Activated CD4-positive, alpha-beta memory T cell treated with anti-CD3 and anti-CD28 coated beads, Interleukin-2, amount 10 ng/mL, durations not matched to agents 7 days and 5 days (primary cell): ENCODE measurements at places on chromosomes 2 and 18. TPM values are rescaled to one million over a fixed set of nuclear protein-coding genes. Genes with fewer than 3 reads are reported as not detected.

DNA sequence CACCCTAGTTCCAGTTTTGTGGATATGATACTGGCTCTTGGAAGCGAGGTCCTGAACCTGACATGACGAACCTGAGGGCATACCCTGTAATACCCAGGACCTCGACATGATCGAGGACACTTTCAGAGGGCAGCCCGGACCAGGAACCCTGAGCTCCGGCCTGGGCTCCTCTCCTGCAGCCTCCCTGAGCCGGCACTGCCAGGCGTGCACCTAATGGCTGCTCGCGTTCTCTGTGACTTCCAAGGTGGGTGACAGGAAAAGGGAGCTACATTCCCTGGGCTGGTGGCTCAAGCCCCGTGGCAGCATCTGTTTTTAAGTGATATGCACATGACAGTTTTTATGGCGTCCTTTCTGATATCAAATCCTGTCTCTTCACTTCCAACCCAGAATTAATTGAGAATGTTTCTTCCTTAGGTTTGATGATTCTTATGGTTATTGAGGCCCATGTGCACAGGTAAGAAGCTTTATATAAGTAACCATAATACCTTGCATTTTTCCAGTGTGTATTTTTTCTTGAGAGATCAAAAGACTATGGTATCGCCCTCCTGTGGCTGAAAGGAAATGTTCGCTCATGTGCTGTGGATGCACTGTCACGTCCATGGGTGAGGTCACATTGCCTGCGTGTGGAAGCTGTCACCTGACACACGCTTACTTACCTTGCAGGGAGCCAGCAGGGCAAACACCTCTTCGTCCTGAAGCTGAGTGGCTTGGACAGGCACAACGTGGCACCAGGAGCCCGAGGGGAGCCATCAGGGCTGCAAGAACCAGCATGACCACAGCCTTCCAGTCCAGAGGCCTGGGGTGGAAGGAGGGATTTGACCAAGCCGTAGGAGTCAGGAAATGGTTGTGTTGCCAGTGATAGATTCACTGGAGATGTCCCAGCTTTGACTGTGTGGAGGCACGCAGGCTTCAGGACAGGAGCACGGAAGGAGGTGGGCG, 367.4 kb upstream of the MYT1L start:
- no peak for DNase-seq
- no peaks in the 10 kb centered on the region for H3K27me3 ChIP-seq

DNA sequence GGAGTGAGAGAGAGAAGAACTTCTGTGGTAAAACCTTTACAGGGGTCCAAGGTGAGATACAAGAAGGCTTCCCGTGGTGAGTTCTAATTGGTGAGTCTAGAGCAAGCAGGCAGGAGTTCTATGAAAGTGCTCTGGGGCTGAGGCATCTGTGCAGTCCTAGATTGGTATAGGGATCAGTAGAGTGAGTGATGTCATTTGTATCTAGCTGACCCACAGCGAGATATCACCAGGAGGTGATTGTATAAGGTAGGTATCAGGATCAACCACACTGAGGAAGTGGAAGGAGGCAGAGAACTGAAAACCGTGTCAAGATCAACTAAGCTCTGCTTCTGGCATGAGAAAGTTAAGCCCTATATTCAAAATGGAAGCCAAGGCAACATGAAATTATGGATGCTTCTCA, 1648.9 kb upstream of the TMEFF2 start:
- no peaks in the 10 kb centered on the region for H3K36me3 ChIP-seq
- no peak overlapping the region for H3K27ac ChIP-seq
- H3K4me3 ChIP-seq: no peak overlapping the region
- H3K4me1 ChIP-seq: no peaks in the 10 kb centered on the region

CUL3 gene
- total RNA-seq: 72.7 TPM

DNA sequence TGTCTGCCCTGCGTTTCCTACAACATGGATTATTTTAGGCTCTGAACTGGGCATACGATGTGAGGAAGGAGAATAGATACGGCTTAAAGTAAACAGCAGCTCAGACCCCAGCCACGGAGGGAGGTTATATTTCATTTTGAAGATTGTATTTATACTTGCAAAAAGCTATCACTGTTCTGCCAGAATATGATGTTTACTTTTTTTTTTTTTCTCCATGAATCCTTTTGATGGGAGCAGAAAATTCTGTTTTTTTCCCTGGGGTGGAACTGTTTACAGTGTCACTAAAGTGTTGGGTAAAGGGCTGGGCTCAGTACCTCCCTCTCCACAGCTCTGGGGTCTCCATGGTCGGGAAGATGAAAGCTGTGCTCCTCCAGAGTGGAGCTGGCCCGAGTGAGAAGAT, 13.1 kb downstream of the PCARE start:
- no peak overlapping the region for H3K27ac ChIP-seq
- no peak overlapping the region for H3K4me3 ChIP-seq
- peaks cover 2% of the 10 kb centered on the region for H3K4me1 ChIP-seq
- no peaks in the 10 kb centered on the region for H3K27me3 ChIP-seq
- no peak for DNase-seq
- H3K36me3 ChIP-seq: no peaks in the 10 kb centered on the region

GPBAR1 gene
- total RNA-seq: 0.75 TPM

CCDC148 gene
- total RNA-seq: not detected

UCN gene
- total RNA-seq: 3.0 TPM

KIAA2012 gene
- not detected for total RNA-seq

DNA sequence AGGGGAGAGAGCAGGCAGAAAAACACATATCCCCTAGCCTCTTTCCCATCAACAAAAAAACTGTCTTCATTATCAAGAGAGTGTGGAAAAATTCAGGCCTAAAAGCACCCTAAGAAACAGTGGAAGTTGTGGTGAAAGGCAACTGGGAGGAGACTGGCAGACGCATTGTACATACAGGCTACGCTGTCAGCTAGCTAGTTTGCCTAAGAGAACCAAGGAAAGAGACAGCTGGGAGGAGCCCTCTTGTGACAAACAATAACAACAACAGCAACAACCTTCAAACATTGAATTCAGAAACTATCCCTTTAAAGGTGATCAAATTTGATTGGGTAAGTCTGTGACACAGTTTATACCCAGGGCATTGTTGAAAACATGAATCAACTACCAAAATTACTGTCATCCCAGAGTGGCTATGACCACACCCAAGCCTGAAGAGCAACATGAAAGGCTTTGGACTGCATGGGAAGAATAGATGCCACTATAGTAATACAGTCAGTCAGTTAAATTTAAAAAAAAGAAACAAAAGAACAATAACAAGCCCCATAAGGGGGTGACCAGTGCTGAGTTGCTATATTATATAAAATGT, 88.9 kb upstream of the CRIM1 start:
- no peak for DNase-seq
- peaks cover 6% of the 10 kb centered on the region for H3K27me3 ChIP-seq
- H3K4me1 ChIP-seq: peaks cover 2% of the 10 kb centered on the region
- no peak overlapping the region for H3K27ac ChIP-seq
- H3K4me3 ChIP-seq: no peak overlapping the region

- H3K4me1 ChIP-seq: no peaks in the 10 kb centered on the region
- H3K27ac ChIP-seq: no peak overlapping the region
- no peaks in the 10 kb centered on the region for H3K27me3 ChIP-seq
Measured at GRCh38 chr2:182043861-182044260, 58.2 kb downstream of the PPP1R1C start.

- no peaks in the 10 kb centered on the region for H3K36me3 ChIP-seq
- H3K4me1 ChIP-seq: no peaks in the 10 kb centered on the region
- H3K27me3 ChIP-seq: no peaks in the 10 kb centered on the region
- no peak overlapping the region for H3K27ac ChIP-seq
- no peak overlapping the region for H3K4me3 ChIP-seq
Measured at GRCh38 chr2:51780353-51780752, 748.4 kb upstream of the NRXN1 start.

DNA sequence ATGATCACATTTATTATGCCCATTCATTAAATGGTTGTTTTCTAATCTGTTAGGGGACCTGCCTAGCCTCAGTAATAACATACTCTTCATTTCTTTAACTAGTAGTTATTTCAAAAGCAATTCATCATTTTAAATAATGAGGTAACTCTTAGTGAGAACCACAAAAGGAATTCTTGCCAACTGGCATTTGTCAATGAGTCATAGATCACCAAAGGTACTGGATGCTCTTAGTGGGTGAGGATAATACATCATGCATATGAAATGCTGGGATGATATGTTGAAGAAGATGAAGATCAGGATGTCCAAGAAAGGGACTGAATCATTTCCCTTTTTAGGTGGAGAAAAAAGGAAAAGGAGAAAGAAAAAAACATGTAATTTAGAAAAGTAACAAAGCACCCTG, 826.2 kb upstream of the DDX18 start:
- no peaks in the 10 kb centered on the region for H3K4me1 ChIP-seq
- H3K36me3 ChIP-seq: no peaks in the 10 kb centered on the region
- H3K27ac ChIP-seq: no peak overlapping the region

- H3K36me3 ChIP-seq: peaks cover 42% of the 10 kb centered on the region
- no peaks in the 10 kb centered on the region for H3K27me3 ChIP-seq
- H3K4me3 ChIP-seq: no peak overlapping the region
- no peaks in the 10 kb centered on the region for H3K4me1 ChIP-seq
Measured at GRCh38 chr18:79924814-79925731, 26.4 kb downstream of the SLC66A2 start.

DNA sequence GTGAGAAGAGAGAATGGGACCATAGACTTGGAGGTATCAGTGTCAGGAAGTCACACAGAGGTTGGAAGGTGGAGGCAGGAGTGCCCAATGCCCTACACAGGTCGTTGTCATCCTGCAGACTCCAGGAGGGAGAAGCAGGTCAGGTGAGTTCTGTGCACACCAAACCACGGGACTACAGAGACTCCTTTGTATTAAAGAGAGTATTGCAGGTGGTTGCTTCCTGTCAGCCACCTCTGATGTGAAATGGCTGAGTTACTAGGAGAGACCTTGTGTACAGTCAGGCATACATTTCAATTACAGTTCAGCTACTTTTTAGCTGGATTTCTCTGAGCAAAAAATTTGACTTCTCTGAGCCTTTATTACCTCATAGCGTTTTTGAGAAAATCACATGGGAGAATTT, 51.6 kb downstream of the SPP2 start:
- H3K4me1 ChIP-seq: peaks cover 28% of the 10 kb centered on the region
- no peak overlapping the region for H3K4me3 ChIP-seq
- H3K36me3 ChIP-seq: no peaks in the 10 kb centered on the region

DNA sequence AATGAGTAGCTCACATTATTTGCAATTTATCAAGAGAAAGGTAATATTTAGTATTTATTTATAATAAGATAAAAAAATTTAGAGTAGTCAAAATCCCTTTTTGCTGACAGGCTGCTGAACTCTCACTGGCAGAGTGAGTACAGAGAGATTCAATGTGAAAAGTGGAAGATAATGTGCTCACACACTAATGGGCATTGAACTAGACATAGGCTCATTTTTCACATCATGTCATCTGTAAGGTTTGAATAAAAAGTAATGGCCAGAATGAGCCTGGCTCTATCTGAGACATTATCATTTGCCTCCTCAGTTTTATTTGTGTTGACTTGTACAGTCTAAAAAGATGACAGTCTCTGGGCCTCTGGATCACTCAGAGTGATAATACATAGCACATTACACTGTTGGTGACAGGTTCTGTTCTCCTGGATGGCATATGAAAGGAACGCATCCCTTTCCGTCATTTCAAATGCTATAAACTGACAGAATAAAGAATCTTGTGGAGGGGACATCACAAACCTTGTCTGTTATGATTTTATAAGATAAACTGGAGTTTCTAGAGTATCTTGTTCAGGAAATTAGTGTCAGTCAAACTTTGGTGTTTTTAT, 812.9 kb downstream of the NR4A2 start:
- no peaks in the 10 kb centered on the region for H3K27me3 ChIP-seq
- H3K4me1 ChIP-seq: no peaks in the 10 kb centered on the region
- no peak overlapping the region for H3K27ac ChIP-seq
- H3K4me3 ChIP-seq: no peak overlapping the region
- no peak for DNase-seq
